Naive thymus-derived CD4-positive, alpha-beta T cell (primary cell): ENCODE measurements at places on chromosomes 4 and X. TPM values are rescaled to one million over a fixed set of nuclear protein-coding genes. Genes with fewer than 3 reads are reported as not detected.

RAB39B gene
- total RNA-seq: 12.8 TPM

- DNase-seq: no peak
These were observed 33.1 kb downstream of the LDB2 start for GRCh38 chr4:16865209-16865896.

GRCh38 chr4:163505374-163505773 is 10.9 kb downstream of the TMA16 start:
- DNase-seq: no peak

DNA sequence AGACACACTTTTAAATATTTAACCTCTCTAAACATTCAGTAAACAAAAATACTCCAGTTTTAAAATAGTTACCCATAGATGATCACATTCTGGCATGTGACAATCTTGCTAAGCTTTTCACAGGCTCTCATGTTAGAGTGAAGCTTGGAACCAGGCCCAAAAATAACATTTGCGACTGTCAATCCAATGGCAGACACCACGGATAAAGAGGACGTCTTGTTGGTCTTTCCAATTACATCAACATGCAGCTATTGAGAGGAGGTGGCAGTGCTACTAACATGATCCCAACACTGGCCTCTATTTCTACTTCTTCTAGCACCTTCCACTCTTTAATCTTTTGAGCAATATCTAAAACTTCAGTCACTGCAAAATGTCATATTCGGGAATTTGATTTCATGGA is 970.8 kb upstream of the TENM3 start:
- no peak for DNase-seq

DNA sequence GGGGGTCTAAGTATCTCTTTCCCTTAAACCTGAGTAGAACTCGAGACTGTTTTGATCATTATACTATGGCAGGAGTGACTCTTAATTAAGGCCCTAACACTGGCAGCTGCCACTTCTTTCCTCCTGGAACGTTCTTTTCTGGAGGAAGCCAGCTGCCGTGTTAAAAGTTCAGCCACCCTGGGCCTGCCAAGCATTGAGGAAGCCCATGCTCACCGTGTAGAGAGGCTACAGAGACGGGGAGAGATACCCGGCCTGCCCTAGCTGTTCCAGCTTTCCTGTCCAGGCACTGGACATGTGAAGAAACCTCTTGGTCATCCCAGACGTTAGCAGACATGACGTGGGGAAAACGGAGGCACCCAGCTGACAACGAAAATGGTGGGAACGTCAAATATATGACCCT is 274.1 kb downstream of the ARHGAP10 start:
- DNase-seq: no peak

DNA sequence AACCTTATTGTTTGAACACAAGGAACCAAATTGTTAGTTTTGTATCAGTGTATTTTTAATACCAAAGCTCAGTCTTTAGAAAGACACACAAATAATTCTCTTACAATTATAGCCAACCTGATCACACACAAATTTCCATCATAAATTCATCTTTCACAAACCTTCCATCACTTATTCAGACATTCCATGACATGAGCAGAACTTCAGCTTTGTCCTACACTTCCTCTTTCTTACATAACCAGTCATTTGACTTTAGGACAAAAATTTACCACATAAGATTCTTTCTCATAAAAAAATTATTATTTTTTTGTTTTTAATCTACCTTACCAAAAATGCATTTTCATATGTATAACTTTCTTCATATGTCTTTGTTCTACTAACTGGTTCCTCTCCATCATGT is 312.2 kb downstream of the GALNTL6 start:
- no peak for DNase-seq

HAND2 gene
- not detected in 2 replicates for total RNA-seq

DNA sequence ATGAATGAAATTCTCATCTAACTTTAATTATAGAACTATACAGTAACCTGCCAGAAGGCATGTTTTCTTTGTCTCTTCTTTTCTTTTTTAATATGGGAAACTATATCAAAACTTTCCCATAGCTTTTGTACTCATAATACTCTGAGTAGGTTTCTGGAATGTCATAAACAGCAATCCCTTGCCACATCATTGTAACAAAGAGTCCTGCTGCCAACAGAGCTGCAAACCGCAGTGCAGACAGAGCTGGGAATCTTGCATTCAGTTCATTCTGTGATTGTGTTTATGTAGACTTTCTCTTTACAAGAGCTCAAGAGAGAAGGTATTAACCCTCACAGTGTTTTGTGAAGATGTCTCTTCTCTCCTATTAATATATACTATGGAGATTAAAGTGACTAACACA is 304.4 kb upstream of the SLIT2 start:
- no peak for DNase-seq

GRCh38 chrX:45309096-45309495 is 108.4 kb upstream of the DIPK2B start:
- DNase-seq: no peak

ADH7 gene
- total RNA-seq: not detected

MAGEA2 gene
- not detected in 2 replicates for total RNA-seq

PABPC1L2A gene
- total RNA-seq: not detected

FOXP3 gene
- total RNA-seq: 0.76 TPM
